CD4-positive, alpha-beta T cell treated with Interleukin-10 for 1 hour (primary cell): ENCODE measurements at places on chromosomes 6 and 20.

- no peak for DNase-seq
Measured at GRCh38 chr6:38353310-38354036, 286.3 kb downstream of the BTBD9 start.

DNA sequence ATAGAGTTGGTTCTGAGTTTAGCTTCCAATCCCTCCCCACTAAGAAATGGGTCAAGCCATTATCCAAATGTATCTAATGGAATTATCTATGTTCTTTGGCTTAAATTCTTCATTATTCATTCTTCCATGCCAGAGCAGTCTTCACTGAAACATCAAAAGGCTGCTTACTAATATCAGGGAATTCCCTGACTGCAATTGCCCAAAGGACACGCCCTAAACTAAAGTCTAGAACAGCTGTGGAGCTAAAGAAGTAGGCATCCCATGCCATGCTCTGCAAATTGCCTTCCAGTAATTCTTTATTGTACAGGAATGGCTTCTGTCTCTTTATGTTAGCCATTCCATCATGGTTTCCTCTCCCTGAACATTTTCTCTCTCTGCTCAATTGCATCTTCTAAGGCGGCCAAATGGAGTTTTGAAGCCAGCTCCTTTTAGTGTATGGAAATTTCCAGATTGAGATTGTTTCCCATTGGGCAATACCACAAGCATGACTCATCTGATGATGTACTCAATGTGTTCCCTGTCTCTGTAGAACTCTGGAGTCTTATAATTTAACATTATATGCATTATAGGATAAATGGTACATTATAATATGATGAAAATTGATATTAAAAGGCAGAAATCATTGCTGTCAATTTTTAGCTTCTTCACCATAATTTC, 28.8 kb upstream of the TSHZ2 start:
- no peak for DNase-seq

GRCh38 chr6:15263780-15264374, 18.0 kb downstream of the JARID2 start:
- DNase-seq, result no peak

DNA sequence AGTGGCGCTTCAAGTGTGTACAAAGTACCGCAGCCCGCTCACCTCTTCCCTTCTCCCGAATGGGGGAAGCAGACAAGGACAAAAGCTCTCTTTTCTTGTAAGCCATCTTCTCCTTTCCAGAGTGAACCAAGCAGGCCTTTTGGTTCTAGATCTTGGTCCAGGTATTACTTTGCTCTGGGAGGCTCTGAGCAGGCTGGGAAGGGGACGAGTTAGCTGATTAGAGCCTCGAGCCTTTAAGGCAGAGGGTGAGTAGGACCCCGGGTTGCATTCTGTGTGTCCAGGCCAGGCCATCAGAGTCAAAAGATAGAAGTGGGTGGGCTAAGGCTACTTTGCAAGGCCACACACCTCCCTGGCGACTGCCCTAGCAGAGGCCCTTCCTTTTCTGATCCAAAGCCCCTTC, 57.6 kb downstream of the GTF2H5 start:
- DNase-seq, result no peak

- no peak for DNase-seq
Measured at GRCh38 chr6:141463237-141463977, 669.3 kb upstream of the GJE1 start.

DNA sequence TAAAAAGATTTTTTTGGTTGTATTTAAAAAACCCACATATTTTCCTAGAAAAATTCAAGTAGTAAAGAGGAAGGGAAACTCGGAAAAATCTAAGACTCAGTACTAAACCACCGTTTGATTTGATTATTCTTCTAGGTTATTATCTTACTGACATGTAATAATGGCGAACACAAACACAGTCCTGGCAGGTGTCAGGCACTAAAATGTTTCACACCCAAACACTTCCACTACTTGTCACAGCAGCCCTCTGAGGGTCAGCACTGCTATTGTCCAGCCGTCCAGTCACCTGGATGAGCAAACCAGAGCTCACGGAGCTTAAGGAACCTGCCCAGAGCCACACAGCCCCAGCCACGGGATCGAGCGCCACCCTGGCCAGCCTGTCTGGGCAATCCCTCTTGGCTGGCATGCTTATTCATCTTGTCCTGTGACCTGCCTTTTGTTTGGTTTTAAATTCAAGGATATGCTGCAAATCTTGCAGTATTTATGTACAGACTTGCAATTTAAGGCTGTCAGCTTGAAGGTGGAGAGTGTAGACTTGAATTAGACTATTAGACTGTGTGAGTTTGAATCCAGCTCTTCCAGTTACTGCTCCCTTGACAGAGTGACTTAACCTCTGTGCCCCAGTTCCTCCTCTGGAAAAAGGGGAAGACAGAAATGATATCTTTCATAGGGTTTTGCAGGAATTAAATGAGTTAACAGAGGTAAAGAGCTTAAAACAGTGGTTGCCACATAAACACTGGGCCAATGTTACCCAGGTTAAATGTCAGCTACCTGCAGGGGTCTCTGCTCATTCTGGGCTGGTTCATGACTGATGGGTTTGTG, 82.2 kb downstream of the CDYL start:
- no peak for DNase-seq

DNA sequence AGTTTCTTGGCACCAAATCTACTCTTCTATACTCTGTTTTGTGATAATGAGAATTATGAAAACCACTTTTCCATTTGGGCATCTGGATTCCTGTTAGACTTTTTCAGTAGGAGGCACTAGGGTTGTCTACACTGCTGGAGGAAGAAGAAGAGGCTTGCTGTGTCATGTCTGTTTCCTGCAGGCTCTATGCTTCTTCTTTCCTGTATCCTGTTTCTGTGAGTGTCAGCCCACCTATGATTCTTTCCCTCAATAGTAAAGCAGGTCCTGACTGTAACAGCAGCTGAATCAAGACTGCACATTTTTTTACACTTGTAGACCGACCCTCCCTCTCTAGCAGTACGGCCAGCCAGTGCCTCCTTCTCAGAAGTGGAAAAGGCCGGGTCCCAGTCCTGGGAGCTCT, 603.9 kb downstream of the HDGFL1 start:
- no peak for DNase-seq

DNA sequence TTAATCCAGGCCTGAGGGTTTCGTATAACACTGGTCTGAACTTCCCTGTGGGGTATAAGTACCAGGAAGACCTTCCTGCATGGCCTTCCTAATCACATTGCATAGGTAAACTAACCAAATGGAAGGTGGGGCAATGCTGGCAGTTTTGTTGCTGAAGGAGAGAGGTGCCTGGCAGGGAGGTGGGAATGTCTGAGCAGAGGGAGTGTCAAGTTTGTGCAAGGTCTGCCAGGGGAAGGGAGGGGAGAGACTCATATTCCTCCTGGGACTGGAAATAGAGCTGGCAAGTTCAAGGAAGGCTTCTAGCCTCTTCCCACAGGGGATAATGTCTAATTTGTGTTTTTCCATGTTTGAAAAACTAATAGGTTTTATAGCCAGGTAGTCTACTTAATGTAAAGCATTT, 70.6 kb downstream of the HDDC2 start:
- DNase-seq, result no peak

GRCh38 chr6:107699254-107699653, 124.9 kb downstream of the SCML4 start:
- DNase-seq, result no peak

- no peak for DNase-seq
Measured at GRCh38 chr20:10863337-10864060, 189.7 kb upstream of the JAG1 start.

- no peak for DNase-seq
Measured at GRCh38 chr20:44758247-44759101, 12.8 kb downstream of the KCNK15 start.

DNA sequence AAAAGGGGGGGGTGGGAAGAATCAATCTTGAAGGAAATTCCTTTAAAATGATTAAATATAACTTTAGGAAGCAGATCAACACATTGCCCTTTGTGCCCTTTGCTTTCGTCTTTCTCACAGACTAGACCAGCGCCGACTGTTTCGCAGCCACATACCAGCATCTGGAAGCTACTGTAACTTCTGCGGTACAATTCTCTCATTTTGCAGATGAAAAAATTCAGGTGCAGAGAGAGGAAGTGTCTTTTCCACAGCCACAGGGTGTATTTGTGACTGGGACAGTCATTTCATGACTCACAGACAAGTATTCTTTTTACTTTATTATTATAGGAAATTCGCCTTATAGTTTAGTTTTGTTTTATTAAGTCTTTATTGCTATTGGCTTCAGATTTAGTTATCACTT, 84.2 kb downstream of the UST start:
- DNase-seq, result peak; percentile 52

GRCh38 chr20:8443464-8444072, 311.5 kb downstream of the PLCB1 start:
- DNase-seq, result no peak

DNA sequence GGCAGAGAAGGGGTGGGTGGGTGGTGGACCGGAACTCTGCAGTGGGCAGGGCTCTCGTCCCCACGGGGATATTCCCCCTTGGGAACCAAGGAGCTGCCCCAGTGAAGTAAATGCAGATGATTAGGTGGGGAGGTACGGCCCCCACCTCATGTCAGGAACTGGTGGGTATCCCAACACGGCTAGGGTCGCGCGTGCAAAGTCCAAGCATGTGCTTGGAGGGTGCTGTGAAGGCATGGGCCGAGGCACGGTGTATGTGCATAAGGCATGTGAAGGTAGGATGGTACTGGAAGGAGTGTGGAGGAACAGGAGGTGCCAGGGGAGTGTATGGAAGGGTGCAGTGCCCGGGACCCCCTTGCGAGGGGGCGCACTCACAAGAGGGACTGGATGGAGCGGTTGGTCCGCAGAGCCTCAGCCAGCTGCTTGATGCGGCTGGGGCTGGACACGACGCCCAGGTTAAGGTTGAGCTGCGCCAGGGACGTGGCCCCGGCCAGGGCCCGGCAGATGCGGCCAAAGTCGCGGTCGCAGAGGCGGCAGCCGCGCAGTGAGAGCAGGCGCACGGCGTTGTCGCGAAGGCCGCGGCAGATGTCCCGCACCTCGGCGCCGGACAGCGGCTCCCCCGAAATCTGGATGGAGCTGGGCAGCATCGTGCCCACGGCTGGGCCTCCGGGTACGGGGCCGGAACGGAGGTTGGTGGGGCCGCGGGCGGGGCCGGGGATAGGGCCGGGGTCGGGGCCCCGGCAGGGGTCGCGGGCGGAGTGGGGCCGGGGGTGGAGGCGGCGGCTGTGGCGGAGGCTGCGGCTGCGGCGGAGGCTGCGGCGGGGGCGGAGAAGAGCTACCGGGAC, 783 bp downstream of the LRRC73 start:
- DNase-seq, result no peak

GRCh38 chr6:14224359-14225103, 107.0 kb downstream of the CD83 start:
- DNase-seq, result no peak
